ENCODE measurements at places on chromosomes 4 and X.

- no peak for DNase-seq
Observed at GRCh38 chr4:187396106-187396505, 599.5 kb upstream of the ZFP42 start.

DNA sequence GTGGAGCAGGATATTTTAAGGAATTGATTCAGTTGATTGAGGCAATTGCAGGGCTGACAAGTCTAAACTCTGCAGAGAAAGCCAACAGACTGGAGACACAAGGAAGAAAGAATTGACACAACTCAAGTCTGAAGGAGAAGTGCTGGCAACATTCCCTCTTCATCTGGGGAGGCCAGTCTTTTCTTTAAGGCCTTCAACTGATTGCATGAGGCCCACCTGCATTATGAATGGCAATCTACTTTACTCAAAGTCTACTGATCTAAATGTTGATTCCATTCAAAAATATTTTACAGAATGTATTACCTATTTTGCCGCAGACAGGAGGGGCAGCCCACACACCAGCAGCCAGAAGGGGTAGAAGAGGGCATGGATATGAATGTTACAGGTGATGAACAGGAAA is 425.2 kb downstream of the PCDH10 start:
- no peak for DNase-seq

GRCh38 chrX:100798484-100799214 is 21.5 kb upstream of the CSTF2 start:
- DNase-seq, result no peak

GRCh38 chr4:188002751-188003150 is 7.2 kb downstream of the ZFP42 start:
- DNase-seq, result no peak

- no peak for DNase-seq
Observed at GRCh38 chr4:54077812-54078211, 13.4 kb upstream of the CHIC2 start.

- DNase-seq, result no peak
Observed at GRCh38 chrX:70262952-70263567, 3.1 kb upstream of the P2RY4 start.

DNA sequence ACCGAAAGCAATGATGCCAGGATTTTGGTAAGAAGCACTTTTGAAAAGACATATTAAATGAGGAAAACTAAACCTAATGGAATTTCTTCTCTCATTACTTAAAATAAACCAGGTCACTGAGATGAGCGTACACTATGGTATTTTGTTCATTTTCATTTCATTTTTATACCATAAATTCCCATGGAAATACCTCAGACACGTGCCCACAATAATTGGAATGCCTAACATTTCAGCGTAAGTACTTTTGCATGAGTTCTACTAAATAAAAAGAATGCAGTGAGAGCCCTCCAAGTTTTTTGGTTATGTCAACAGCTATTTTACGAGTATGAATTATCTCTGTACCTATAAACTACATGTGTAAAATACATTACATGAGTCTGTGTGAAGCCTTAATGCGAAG is 3.2 kb downstream of the CAMK2D start:
- DNase-seq, result no peak

DNA sequence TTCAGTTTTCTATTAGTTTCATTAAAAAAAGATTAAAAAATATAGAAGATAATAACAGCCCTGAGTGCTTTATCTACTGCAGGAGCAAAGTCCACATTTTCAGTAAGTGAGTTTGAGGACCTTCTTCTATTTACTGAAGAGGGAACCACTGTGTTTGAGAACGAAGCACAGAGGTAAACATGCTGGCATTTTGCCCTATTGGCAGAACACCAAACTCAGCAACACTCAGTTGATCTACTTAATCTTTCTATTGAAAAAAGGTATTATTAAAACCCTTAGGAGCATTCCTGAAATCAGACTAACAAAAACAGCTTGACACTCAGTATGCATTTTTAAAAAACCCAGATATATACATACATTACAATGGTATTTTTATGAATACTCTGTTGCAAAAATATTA is 1496.7 kb downstream of the TECRL start:
- no peak for DNase-seq

- no peak for DNase-seq
Observed at GRCh38 chr4:68895561-68896198, 55.9 kb downstream of the UGT2A3 start.

DNA sequence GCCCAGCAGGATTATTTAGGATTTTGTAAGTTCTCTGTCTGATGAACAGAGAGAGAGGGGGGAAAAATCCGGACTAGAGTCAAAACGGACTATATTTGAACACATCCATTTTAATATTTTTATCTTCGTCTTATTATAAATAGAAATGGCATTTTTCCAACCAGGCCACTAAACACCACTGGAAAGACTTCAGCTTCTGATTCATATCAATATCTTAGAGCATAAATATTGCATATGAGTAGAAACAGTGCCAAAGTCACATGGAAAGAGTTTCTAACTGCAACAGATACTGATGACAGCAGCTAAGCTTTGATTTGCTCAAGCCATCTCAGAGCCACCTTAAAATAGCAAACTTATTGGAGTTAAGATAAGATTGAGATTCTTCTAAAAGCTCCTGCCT is 456 bp downstream of the PPARGC1A start:
- DNase-seq, result no peak

- no peak for DNase-seq
Observed at GRCh38 chr4:75180217-75180616, 247.3 kb downstream of the PARM1 start.

DNA sequence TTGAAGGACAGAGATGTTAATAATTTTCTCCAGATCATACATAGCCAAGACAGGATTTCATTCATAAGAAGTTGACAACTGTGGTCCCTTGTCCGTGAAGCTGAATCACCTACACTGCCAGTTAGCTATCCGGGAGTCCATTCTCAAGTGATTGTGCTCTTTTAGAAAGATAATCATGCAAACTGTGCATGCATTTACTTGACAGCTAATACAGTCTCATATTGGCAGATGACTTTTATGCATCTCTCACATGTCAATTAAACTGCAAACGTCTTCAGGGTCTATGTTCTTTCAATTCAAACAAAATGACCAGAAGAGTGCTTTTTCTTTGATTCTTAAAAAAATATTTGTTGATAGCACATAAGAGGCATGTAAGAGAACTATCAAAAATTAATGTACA is 1572.9 kb downstream of the C4orf33 start:
- DNase-seq, result no peak

- no peak for DNase-seq
Observed at GRCh38 chr4:160831165-160831922, 1332.5 kb downstream of the FSTL5 start.

- no peak for DNase-seq
Observed at GRCh38 chr4:13007802-13008470, 476.2 kb downstream of the RAB28 start.

DNA sequence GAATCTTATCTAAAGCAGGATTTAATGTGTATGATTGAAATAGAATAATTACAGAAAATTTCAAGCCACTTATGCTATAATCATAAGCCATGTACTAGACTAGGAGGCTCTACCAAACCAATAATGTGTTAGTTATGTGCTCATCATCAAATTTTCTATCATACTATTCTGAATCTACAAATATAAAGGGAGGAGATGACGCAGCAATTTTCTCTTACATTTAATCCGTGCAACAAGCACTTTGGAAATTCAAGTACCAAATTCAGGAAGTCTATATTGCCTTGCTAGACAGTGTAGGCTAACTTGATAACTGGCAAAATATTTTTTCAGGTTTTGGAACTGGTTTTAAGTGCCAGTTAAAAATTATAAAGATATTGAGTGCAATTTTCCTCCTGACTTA is 283.5 kb downstream of the C4orf33 start:
- DNase-seq, result no peak

- no peak for DNase-seq
Observed at GRCh38 chr4:129335276-129335675, 239.3 kb downstream of the C4orf33 start.

DNA sequence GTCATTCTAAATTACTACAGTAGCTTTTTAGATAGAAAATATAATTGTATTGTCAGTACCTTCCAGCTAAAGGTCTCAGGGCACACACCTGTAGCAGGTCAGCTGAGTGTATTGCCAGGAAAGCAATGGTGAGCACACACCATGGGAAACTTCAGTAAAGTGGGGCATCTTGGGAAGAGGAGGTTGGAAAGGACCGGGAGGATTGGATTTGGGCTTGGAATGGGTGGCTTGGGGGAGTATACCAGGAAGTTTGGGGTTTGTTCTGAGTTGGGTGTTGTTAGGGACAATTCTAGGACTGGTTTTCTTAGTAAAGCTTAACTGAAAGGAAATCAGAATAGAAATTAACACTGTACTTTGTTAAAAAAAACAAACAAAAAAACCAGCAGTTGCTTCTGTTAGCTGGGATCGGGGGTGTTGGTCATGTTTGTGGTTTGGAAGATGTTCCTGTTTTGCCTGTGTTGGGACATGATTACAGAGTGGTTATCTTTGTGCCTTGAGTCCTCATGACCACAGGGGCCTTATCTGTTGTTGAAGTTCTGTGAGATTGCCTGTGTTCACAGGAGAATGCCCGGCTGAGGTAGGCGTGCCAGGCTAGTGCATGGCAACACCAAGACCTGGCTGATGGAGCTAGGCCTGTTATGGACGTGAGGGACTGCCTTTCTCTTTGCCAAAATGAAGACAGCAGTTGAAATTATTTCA is 35.1 kb downstream of the PRIMPOL start:
- DNase-seq, result no peak

Data from T-helper 17 cell (primary cell).